ENCODE measurements at places on chromosomes 1 and 21. TPM values are rescaled to one million over a fixed set of nuclear protein-coding genes. Genes with fewer than 3 reads are reported as not detected.

DNA sequence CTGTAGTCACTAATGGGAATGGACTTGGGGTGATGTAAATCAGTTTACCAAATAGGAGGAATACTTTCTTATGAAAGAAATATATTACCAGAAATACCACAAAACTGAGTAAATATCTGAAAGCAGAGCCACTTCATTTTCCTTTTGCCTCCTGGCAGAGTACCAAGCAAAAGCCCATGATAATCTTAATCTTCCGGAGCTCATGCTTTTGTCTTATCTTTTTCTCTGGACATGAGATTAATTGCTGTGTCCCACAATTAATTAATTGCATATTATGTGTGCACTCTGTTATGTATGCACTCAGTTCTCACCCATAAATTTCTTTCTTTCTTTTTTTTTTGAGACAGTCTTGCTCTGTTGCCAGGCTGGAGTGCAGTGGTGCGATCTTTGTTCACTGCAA lies 94.1 kb upstream of the PDE4B start:
- no peak for DNase-seq

DNA sequence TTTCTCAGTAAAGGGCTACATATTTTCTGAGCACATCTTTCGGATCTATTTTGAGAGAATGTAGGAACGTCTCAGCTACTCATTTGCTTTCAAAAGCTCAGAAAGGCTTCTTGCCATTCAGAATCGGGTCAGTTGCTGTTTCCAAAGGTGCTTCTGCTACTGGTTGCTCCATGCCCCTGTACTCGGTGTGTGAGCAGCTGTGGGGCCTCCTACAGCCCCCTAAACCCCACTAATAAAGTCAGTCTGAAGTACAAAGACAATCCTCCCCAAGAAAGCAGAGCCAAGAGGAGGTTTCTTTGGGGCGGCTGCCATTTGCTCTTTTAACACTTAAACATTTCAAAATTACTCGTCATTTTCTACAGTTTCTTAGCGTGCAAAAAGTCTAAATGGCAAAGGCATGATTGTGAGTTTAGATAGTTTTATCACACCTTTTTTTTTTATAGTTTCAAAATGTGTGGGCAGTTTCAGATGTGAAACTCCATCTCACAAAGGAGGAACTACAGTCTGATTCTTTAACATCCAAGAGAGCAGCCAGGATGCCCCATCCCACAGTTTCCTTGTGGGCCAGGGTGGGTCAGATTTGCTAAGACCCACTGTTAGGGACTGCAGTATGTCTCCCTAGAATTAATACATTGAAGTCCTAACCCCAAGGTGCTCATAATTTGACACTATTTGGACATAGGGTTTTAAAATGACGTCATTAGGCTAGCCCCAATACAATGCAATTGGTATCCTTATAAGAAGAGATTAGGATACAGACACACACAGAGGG lies 4.1 kb downstream of the RUNX1 start:
- DNase-seq: no peak

DNA sequence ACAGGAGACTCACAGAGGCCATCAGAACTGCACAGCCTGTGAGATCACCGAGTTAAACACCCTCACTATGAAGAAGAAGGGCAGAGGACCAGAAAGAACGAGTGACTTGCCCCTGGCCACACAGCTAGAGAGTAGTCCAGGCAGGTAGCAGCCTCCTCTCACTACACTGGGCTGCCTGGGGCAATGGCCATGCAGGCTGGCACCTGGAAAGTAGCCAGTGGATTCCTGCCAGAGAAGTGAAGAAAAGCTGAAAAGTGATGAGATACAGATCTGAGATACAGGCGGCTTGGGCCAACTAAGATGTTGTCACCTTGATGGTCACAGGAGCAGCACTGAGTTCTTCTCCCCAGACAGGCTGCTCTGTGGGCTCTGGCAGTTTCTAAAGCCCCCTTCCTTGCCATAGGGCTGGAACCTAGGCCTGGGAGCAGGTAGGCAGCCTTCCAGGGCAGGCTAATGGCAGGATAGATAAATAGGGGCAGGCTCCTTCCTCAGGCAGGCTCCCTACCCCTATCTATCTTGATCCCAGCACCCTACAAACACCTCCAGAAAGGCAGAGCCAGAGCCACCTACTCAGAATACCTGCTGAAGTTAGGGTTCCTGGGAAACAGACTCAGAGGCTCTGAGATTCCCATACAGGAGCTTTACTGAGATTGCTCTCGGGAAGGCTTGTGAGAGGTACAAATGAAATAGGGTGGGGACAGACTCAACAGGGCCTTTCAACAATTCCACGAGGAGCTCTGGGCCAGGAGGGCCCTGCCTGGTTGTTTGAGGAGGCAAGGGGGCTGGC lies 106.3 kb downstream of the BEND5 start:
- no peak for DNase-seq

DNA sequence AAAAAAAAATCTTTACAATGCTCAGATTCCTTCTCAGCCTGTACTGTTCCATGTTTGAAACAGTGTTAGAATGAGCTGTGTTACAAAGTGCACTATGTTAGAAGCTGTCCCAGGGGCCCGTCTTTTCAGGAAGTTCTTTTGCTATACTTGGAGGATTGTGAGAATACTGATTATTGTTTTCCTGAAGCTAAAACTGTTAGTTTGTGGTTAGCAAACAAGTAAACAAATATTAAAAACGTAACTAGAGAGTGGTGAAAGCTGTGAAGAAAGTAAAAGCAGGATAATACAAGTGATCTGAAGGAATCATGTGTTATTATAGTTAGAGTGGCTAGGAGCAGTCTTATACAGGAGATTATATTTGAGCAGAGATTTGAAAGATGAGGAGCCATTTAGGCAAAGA lies 35.6 kb downstream of the CAMSAP2 start:
- DNase-seq: no peak

GRCh38 chr1:16120940-16121410 lies 34.9 kb downstream of the EPHA2 start:
- DNase-seq: no peak

DNA sequence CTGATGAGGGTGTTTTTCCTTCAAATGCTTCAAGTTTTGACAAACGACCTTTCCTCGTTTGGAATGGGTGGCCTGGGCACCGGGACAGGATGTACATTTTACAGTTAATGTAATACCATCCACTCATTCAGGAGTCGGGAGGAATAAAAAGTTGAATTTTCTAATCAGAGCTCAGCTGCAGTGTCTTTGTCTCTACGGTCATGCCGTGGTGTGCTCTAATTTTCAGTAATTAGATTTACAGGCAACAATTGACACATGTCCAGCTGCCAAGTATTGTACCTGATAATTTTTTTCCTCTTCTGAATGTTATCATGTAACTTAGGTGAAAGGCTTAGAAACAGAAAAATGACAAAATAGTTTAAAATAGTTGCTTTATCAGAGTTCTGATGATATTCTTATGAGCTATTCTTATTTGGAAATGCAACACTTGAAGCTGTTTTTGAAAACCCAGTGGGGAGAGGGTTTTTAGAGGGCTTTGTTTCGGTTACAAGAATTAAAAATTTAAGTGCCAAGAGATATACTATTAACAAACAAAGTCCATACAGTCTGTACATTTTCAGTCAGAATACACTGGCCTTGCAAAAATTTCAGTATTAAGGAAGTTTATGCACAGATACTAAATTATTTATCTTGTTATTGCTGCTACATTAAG lies 1.0 kb downstream of the CDKN2C start:
- no peak for DNase-seq

GRCh38 chr1:97907886-97908285 lies 12.9 kb downstream of the DPYD start:
- no peak for DNase-seq

DNA sequence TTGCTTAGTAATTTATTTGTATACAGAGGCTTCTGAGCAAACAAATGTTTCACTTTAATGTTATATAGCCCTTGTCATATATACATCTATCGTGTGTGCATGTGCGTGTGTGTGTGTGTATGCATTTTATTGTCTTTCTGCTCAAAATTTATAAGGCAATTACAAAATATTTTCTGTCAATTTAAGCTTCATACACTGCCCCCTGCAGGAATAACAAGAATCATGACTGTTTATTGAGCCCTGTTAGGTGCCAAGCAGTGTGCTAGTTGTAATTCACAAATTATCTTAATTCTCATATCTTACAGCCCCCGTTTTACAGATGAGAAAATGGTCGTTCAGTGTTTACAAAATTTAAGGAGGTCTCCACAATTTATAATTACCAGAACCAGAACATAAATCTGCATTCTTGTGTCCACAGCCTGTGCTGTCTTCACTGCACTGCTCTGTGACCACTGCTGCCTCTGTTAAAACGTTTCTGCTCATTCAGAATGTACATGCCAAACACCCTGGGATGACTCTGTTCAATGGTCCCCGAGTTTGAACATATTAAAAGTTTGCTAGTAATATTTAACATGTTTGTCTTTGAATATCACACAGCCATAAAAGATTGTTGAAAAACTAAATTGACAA lies 181.3 kb downstream of the ATP6V1G3 start:
- no peak for DNase-seq

DNA sequence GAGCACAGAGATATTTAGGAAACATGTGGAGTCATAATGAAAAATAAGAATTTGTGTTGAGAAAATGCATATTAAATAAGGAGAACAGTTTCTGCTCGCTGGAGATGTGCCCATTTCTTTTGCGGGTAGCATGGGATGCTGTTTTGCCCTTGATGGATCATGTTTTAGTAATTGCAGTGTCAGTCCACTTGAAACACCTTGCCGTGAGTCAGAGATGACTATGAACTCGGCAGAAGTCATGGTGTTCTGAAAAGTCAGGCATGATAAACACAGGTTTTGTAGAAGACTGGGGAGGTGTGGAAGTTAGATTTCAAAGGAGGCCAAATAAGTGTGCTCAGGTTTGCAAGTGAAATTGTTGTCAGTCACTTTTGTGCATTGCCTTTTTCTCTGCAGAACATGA lies 315.0 kb upstream of the LRRC7 start:
- DNase-seq: no peak

DNA sequence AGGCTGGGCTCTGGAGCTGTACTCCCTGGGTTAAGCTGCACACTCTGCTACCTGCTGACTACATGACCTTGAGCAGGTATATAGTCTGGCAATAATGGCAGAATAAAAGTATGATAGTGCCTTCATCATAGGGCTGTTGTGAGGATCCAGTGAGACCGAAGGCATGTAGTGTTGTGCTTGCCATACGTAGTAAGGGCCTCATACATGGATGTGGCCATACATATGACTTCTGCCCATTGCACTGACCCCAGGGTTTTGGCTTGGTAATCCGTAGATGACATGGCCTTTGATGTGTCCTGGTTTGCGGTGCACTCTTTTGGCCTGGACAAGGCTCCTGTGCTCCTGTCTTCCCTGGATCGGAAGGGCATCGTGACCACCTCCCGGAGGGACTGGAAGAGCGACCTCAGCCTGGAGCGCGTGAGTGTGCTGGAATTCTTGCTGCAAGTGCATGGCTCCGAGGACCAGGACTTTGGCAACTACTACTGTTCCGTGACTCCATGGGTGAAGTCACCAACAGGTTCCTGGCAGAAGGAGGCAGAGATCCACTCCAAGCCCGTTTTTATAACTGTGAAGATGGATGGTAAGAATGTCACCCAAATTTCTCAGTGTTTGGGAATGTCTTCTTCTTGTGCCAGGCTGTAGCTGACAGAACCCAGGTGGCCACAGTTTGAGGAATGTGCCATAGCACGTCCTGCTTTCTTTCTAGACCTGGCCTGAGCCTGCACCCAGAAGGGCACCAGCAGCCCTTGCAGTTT lies 17.0 kb upstream of the CD101 start:
- no peak for DNase-seq

- DNase-seq: no peak
Measured at GRCh38 chr1:56068908-56069307, 510.5 kb downstream of the PLPP3 start.

DNA sequence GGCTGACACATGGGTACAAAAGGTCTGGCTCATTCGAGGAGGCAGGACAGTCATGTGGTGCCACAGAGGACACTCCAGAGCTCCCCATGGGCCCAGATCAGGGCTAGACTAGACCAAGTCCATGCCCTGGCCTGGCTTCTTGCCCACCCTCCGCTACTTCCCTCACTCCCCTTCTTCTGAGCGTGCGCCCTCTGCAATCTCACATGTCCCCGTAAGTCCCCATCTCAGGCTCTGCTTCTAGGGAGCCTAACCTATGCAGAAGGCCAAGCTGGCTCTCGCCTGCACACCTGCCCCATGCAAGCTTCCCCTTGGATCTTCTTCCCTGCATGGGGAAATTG lies 553.6 kb downstream of the PTPRU start:
- DNase-seq: no peak

GRCh38 chr1:94247138-94248094 lies 10.0 kb upstream of the ARHGAP29 start:
- DNase-seq: peak; percentile 84

- DNase-seq: no peak
Measured at GRCh38 chr1:164953815-164954214, 394.8 kb downstream of the PBX1 start.

DNA sequence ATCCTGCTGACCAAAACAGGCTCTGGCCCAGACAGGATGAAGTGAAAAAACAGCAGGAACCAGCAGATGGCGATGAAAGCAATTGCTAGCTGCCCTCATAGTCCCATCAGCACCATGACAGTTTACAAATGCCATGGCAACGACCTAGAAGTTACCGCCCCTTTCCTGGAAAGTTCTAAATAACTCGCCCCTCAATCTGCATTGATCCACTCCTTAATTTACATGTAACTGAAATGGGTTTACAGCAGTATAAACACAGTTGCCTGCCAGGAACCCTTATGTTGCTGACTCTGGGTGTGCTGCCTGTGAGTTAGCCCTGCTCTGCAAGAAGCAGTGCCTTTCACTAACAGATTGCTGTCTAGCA lies 65.5 kb upstream of the CR1L start:
- peak; percentile 18 for DNase-seq

RGS13 gene
- total RNA-seq: not detected

MCOLN2 gene
- total RNA-seq: 0.74 TPM

C1orf87 gene
- not detected for total RNA-seq

TRPM2 gene
- total RNA-seq: 1.7 TPM

CHRNB2 gene
- total RNA-seq: not detected

FAM72C gene
- total RNA-seq: not detected

NOS1AP gene
- 1.4 TPM for total RNA-seq

ESPN gene
- total RNA-seq: 1.7 TPM

PEX10 gene
- 13.2 TPM for total RNA-seq

PODN gene
- 62.4 TPM for total RNA-seq

AK5 gene
- total RNA-seq: 1.4 TPM
